GM12865 (cell line): ENCODE measurements at places on chromosomes 5 and 9.

DNA sequence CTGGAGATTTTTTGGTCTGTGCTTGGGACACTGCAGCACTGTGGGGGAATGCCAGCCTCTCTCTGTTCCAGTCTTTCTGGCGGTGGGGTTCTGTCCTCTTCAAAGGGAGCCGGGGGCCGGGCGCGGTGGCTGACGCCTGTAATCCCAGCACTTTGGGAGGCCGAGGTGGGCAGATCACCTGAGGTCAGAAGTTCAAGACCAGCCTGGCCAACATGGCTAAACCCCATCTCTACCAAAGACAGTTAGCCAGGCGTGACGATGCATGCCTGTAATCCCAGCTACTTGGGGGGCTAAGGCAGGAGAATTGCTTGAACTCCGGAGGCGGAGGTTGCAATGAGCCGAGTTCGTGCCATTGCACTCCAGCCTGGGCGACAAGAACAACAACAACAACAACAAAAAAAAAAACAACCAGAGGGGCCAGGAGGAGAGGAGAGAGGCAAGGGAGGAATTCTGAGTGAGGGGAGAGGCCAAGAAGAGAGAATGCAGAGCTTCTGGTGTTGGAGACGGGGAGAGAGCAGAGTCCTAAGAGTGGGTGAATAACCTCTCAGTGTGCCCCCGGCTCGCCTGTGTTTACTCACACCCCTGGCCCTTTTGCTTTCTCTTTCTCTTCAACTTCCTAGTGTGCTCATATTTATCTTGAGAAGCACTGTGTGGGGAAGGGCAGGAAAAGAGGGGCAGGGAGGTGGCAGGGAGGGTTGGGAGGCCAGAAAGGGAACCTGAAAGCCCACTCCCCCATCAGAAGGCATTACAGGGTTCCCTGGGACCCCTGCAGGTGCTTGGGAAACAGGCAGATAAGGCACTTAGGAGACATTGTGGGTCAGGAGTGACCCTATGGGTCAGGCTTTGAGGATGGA lies 3.2 kb upstream of the SET start:
- peak; percentile 48 for DNase-seq

- DNase-seq, result peak; percentile 27
Measured at GRCh38 chr5:176559683-176560082, 10.5 kb downstream of the CDHR2 start.

- DNase-seq, result no peak
Measured at GRCh38 chr5:64587370-64587769, 81.6 kb downstream of the RGS7BP start.

DNA sequence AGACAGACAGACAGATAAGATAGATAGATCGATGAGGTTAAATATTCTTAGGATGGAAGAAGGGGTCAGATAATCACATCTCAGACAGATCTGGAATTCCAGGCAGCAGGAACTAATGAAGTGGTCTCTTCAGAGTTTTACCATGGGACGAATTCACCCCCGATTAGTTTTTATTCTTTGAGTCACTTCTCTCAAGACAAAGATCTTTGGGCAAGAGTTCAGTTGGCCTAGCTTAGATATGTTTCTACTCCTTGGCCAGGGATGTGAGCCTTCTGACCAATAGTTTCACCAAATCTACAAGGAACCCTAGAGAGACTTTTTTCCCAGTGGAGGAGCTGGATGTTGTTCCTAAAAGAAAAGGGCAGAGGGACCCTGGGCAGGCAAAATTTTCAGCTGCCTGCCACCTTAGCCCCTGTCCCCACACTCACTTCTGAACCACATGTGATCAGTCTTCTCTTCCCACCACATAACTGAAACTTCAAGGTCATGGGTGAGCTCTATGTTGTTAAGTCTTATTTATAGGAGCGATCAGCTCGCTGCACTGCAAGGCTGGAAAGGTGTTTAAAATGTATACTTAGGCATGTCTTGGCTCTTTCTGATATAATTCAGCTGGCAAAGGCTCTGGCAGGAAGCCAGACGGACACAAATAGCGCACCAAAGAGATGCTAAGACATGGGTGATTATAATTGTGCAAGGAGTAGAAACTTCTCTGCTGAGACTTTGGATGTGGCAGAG lies 132.9 kb downstream of the PALM2AKAP2 start:
- peak; percentile 54 for DNase-seq

DNA sequence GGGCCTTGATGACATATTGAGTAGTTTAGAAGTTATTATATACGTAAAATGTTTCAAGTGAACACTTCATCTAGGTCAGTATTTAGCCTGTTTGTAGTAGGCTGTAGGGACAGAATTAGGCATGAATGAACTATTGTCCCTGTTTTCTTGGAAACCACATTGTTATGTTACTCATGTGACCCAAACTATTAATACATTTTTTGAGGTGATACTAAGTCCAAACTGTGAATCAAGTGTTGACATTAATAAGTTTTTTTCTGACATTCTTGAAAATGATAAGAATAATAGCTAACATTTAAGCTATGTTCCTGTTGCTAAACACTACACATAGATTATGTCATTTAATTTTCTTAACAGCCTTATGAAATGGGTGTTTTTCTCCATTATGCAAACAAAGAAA lies 1642.7 kb upstream of the WWC1 start:
- DNase-seq, result no peak

- DNase-seq, result no peak
Measured at GRCh38 chr5:146962801-146963355, 84.3 kb upstream of the PPP2R2B start.

DNA sequence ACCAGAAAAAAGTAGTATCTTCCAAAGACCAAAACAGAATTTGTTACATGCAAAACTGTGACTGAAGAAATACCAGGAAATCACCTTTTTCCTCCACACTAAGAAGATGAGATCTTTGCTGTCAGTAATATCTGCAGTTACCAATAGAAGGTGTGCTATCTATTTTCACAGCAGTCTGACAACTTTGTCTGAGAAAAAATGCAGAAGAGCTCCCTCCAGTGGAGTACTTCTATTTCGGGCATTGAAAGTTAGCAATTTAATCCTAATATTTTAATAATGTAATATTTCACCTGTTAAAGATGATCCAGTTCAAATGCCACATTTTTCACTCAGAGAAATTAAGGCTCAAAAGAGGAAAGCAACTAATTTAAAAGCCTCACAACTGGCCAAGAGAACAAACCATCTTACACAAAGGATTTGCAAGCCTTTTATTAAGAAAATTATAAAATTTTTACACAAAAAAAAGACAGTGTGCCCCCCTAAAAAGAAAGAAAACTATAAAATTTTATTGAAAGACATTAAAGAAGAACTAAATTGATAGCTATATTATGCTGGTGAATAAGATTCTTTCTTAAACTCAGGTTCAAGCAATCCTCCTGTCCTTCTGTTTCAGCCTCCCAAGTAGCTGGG lies 50.6 kb downstream of the DEPDC1B start:
- DNase-seq, result peak; percentile 65

DNA sequence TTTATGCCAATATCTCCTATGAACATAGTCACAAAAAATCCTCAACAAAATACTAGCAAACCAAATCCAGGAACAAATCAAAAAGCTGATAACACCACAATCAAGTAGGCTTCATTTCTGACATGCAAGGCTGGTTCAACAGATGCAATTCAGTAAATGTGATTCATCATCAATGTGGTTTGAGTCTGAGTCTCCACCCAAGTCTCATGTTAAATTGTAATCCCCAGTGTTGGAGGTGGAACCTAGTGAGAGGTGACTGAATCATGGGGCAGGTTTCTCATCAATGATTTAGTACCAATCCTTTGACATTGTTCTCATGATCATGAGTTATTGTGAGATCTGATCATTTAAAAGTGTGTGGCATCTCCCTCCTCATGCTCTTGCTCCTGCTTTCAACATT lies 1072.7 kb downstream of the NR2F1-AS1 start:
- no peak for DNase-seq

DNA sequence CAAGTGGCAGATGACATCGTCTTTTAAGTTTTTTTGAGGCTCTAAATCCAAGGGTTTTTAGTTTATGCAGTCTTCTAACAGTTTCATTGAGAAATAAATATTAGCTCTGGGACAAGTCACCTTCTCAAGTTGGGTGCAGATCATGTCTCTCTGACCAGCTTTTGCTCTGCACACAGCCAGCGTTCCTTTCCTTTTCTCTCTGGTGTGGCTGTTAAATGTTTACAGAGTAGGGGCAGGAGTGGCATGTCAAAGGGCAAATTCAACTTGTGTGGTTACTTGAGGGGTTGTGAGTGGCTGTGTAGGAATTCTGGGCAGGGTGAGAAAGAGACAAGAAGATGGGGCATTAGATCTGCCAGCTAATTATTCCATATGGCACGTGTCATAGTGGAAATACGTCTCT lies 187.5 kb upstream of the HMHB1 start:
- no peak for DNase-seq

DNA sequence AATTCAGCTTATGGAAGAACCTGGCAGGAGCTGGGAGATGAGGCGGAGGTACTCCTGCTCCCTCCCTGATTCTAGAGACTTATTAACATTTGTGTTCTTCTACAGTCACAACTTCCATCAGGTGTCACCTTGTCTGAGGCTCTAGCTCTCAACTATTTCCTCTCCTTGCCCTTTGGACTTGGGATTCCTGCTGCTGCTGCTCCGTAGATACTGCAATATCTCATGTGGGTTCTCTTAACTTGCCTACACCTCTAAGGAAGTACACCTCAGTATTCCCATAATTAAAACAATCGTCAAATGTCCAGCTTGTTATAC lies 21.2 kb downstream of the ANXA1 start:
- DNase-seq, result no peak
